Activated T-helper 17 cell treated with anti-CD3 and anti-CD28 coated beads, Interleukin-2, amount 50 U/mL, for 72 hours (primary cell): ENCODE measurements at places on chromosomes 4 and X.

DNA sequence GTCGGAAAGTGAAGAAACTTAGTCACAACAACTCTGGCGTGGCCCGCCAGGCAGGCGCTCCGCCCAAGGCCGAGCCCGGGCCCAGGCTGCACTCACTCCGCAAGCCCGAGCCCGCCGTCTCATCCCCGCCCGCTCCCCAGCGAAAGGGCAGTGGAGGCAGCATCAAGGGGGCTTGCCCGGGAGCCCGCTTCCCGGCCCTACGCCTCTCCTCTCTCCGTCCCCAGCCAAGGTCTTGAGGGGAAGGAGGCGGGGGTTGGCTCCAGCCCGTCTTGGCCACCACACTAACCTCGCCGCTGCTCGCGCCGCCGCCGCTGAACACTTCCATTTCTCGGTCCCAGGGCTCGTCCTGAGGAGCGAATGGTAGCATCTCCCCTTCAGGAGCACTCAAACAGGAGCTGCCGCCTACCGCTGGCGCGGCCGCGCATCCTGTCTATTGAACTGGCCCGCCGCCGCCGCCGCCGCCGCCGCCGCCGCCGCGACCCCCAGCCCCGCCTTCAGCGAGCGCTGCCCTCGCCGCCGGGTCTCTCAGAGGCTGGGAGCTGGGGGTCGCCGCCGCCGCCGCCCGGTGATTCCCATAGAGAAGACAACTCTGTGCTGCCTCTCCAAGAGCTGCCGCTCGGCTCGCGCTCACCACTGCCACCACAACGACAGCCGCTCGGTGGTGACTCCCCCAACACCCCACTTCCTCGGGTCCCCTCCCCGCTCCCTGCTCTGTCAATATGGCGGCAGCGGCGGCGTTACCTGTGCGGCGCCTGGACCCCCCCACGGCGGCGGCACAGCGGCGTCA lies at the start of gene RPS6KA6:
Gene RPS6KA6, minus strand, starts transcription at position 667 of the 787 bp plus-strand sequence. Its CDS starts 300 bp downstream, at position 367.
- ATAC-seq = no peak

GRCh38 chrX:39318506-39319343 lies 517.5 kb downstream of the MID1IP1 start:
- no peak for ATAC-seq

DNA sequence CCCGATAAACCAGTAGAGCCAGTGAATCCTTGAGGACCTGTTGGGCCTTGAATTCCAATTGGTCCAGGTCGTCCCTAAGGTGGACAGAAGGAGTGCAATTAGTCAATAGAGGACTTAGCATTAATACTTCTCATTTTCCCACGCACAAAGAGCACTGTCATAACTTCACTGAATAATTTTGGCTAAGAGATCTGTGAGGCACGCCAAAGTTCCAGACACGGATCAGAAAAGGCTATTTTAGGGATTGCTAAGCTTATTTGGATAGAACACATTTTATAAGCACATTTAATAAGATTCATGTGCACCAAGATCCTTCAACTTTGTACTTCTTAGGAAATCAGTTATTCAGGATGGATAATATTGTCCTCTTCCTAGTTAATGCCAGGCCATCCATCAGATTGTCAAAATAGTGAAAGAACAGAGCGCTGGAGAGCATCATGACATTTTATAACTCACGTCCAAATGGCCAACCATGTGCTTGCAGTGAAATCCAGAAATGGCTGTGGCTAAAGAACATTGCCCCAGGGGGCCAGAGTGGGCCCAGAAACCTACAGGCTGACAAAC lies 129.8 kb downstream of the ATG4A start:
- ATAC-seq = no peak

GRCh38 chr4:15550491-15550890 lies 80.8 kb downstream of the CC2D2A start:
- no peak for ATAC-seq

DNA sequence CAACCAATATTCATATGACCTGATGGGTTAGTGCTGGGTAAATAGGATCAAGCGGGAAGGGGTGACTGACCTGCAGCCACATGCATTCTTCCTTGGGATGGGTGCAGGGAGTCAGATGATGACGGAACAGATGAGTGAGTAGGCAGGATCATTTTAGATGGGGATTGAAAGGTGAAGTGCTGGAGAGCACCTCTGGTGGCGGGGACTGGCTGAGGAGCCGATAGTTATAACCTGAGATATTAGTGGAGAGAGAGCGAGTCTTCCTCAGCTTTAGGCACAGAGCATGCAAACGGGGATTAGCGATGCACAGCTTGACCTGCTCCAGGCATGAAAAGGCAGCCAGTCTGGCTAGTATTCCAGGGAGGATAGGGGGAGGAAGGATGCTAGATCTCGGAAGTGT lies 99.1 kb downstream of the AFF1 start:
- no peak for ATAC-seq

DNA sequence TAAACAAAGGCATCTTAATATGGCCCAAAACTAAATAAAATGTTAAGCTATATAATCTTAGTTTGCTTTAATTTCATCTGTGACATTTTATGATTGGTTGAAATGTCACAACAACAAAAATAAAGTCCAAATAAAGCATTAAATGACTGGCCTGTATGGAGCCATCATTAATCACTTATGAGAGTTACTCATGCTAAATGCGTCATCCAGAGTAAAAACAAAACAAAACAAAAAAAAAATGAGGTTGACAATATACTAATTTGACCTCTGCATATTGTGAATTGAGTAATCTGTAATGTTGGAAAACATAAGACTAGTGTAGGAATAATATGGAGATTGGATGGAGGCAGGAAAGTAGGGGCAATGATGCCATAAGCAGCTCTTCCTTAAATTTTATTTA lies 139.7 kb downstream of the MAPK10 start:
- no peak for ATAC-seq

GRCh38 chrX:21725496-21725895 lies 32.4 kb downstream of the SMPX start:
- no peak for ATAC-seq

DNA sequence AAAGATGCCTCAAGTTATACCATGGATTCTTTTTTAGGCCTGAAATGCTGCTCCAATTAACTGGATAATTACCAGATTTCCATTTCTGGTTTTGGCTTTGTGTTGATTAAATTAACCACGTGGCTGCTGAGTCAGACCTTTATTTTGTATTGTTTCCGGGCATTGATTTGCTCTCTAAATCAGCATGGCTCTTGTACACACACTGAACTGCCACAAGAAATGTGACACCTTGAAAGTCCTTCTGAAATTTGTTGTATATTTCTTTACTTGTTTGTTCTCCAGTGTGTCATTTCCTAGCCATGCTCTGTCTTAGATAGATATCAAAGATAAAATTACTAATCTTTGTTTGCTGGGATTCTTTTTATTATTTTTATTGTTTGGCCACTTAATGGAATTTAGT lies 11.7 kb downstream of the MTTP start:
- no peak for ATAC-seq

DNA sequence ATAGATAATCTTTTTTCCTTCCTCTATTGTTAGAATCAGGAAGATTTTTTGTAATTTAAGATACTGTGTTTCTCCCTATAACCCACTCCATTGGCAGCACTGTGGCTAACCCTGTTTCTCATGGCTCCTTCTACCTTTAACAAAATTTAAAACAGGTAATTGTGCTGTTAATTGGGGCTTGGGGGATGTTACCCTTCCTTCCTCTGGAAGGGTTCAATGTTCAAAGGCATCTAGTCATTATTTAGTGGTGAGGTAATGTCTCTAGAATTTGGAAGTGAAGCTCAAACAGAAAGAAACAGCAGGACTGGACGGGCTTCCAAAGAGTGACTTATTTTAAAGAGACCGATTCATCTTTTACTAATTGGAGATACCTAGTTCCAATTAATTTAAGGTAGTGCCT lies 166.4 kb downstream of the TRIML1 start:
- ATAC-seq = no peak

GRCh38 chr4:183195534-183195933 lies 96.5 kb downstream of the WWC2 start:
- no peak for ATAC-seq

- peak; percentile 10 for ATAC-seq
Observed at GRCh38 chr4:143184217-143184502, 557 bp upstream of the USP38 start.

DNA sequence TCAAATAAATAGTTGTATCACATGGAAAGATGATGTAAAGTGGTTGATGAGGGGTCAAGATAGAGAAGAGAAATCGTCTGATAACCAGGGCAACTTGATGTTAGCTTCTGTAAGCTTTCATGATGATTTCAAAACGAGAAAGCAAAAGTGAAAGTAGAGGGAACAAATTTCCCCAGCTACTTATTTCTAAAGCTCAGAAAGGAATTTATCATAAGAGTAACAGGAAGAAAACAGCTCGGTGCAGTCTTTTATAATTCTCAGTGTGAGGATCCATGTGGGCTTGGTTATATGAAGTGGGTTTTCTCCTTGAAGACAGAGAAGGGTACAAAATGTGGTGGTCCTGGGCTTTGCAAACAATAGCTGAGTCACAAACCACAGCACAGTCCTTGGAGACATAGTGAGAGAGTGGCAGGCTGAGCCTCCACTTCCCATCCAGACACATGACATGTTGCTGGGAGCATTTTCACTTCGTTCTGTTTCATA lies 32.1 kb upstream of the GLRA2 start:
- peak; percentile 75 for ATAC-seq

DNA sequence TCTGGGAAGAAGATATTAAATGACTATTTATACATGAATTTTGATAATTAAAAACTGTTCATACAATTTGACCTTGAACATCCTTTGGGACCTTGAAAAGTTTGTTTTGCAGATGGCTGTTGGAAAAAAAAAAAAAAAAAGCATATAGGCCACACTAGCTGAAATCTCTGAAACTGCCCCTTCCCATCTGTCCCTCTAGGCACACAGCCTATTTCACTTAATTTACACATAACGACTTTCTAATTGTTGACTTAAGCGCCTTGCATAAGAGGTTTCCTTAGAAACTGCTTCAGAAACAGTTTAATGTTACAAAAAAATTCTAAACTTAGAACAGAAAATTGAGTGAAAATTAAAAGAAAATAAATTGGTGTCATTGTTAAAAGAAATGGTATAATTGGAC lies 131.0 kb downstream of the COX18 start:
- ATAC-seq = no peak

DNA sequence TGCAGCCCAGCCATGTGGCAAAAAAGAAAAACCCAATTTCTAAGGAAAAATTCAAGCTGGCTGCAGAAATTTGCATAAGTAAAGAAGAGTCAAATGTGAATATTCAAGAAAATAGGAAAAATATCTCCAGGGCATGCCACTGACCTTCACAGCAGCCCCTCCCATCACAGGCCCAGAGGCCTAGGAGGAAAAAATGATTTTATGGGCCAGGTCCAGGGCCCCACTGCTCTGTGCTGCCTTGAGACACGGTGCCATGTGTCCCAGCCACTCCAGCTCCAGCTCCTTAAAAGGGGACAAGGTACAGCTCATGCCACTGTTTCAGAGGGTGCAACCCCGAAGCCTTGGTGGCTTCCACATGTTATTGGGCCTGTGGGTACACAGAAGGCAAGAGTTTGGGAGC lies 182.7 kb upstream of the FGF16 start:
- no peak for ATAC-seq

- no peak for ATAC-seq
Observed at GRCh38 chr4:154254999-154255398, 236.6 kb downstream of the DCHS2 start.

DNA sequence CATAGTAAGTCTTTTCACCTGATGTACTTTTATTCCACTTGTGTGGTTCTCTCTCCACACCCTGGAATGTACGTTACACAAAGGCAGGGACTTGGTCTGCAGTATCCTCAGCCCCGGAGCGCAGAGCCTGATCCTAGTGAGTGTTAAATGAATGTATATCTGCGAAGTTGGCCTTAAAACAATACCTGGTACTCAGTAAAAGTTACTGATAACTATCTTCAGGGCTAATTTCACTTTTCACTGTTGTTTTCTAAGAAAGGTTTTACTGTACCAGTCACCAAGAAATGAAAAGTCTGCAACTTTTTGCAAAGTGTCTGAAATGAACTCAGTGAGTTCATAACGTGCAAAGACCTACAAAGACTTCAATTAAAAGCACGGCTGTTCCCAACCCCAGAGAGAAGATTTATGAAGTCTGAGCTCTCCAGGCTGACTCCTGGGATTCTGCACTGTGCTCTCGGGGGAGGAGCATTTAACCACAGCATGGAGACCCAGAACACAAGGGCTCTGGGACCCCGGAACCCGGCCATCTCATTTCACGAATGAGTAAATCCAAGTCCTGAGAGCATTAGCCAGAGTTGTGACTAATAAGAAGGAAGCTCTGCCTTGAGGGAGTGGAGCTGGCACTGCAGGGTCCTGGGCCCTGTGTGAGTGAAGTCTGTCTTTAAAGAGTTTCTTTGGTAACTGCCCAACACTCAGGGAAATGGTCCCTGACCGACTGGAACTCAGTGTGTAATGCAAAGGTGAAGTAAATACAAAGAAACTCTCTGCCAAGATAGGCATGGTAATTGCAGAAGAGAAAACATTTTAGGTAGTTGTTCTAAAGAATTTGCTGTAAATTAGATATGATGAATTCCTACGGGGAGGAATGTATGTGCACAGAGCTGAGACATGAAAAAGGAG lies 165.8 kb downstream of the NSUN7 start:
- ATAC-seq = peak; percentile 82

DNA sequence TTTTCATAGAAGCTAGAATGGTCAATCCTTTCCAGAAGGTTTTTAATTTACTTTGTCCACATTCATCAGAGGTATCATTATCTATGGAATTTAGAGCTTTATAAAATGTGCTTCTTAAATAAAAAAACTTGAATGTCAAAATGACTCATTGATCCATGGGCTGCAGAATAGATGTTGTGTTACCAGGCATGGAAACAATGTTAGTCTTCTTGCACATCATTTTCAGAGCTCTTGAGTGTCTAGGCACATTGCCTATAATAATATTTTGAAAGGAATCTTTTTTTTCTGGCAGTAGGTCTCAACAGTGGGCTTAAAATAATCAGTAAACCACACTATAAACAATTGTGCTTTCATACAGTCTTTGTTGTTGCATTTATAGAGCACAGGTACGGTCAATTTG lies 200.3 kb downstream of the FAT4 start:
- no peak for ATAC-seq

DNA sequence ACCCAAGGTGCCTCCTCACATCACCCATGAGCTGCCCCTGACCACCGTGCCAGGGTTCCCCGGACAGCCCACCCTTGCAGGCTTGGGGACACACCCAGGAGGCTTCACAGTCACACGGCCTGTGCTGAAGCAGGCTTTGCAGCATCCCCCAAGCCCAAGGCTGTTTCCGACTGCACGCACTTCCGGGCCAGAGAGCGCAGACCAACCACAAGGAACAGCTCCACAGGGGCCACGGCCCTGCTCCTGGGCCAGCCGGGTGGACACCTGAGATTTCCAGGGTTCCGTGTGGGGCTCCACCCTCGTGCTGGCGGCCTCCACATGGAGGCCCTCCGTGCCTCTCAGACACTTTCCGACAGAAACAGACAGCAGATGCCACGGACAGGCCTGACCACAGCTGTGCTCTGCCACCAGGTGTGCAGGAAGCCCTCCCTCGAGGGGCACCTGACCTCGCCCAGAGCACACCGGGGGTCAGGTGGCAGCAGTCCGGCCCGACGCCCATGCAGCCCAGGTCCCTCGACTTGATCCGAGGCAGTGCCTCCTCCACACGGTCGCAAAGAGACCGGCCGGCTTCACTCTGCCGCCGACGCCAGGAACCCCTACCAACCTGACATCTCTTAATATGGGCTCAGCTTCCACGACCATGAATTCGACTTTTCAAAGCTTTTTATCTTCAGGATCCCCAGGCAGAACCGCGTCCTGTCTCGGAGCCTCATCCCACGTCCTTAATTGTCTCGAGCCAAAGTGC lies 8.0 kb downstream of the CTBP1 start:
- ATAC-seq = no peak
